ELR (cell line): ENCODE measurements at places on chromosomes 11 and 22.

DNA sequence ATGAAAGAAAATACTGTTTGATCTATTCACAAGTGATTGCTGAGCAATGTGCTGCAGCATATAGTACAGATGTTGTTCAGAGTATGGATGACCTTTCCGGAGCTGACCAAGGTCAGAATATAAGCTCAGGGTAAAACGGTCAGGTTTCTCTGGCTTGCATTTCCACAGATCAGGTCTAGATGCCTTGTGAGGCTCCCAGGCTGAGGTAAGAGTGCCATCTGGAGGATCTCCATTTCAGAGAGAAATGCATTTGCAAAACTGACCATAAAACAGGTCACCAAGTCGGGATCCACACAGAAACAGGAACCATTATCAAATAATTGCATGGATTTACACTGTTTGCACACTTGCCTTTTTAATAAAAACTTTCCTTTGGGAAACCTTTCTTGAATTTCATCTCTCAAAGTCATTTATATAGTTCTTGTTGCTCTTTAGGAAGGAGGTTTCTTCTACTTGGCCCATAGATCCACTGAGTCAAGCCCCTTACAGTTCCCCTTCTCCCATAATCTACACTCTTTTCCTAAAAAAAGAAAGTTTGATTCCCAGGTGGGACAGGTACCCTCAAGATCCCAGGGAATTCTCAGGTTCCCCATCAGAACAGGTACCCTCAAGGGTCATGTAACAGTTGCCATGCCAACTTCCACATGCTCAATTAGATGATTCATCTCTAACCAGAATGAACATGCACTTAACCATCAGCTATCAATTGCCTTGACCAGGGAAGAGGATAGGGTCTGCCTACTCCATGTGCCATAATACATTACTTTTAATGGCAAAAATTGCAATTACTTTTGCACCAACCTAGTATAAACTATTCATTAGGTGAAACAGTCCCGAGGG, 25.0 kb upstream of the TMPRSS5 start:
- peak; percentile 66 for DNase-seq

- peak; percentile 83 for DNase-seq
These were observed 752.9 kb downstream of the CNTN5 start for GRCh38 chr11:99773646-99774045.

DNA sequence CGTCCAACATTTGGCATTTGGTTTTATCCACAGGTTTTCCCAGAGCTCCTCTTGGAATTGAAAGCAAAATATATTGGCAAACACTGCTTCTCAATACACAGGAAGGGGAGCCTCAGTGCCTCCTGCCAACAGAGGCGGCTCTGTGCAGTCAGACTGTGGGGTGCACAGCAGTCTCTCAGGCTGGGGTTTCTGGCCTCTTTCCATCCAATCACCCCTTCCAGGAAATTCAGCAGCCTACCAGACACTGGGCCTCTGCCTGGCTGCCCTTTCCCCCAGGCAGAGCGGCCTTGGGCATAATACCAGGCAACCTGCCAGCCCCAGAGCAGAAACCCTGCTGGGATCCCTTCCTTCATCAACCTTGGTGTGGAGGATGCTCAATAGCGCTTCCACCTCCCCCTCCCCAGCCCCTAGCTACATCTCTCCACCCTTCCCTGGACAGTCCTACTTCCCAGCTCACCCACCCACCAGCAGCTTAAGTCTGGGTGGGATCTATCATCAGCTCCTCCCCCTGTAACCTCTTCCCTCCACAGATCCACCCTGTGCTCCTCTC, 17.8 kb upstream of the RAPSN start:
- no peak for DNase-seq

DNA sequence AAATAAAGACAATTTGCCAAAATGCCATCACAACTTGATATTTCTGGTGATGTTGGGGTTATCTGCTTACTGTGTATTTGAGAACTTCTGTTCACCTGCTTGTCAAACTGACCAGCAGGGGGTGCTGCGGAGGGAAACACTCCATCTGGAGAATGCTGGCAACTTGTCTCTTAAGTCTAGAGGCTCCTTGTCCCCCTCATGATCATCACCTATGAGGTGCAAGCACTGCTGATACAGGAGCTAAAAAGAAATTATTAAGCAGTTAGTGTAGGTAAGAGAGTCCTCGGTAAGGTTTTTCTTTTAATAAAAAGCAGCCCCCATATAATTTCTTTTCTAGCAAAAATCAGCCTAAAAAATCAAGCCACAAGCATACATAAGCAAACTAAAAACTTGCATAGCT, 32.7 kb upstream of the GLYATL1B start:
- DNase-seq: peak; percentile 56

DNA sequence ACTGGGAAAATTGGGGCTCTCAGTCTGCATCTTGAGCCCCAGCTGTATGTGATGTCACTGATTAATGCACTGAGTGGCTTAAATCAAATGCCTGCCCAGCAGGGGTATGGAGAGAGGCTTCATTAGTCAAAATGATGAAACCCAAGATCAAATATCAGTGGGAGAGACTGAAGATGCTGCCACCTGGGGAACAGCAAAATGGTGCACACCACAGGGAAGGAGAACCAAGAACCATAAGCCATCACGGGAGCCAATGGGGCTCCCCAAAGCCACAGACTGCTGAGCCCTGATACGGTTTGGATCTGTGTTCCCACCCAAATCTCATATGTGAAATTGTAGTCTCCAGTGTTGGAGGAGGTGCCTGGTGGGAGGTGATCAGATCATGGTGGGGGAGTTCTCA, 85.6 kb downstream of the CTTN start:
- no peak for DNase-seq

- no peak for DNase-seq
These were observed 760.3 kb downstream of the CNTN5 start for GRCh38 chr11:99781074-99781473.

- no peak for DNase-seq
These were observed 128.1 kb downstream of the DBX1 start for GRCh38 chr11:20032127-20032526.

- no peak for DNase-seq
These were observed 110.6 kb downstream of the ETS1 start for GRCh38 chr11:128476729-128477128.

DNA sequence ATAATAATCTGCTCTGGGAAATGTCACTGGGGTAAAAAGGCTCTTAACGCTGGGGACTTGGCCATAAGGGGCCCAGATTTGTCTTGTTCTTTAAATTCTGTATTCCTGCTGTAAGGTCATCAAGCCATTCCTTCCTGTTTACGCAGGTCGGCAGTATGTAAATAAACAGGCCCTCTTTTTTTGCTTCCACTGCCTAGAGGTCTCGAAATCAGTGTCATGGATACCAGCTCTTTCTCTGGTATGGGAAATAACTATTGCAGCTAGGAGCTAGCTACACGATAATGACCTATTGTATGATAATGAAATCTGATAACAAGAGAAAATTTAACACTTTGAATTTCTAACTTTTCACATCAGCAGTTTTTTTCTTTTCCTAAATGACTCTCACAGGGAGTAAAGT, 209.2 kb upstream of the NARS2 start:
- DNase-seq: no peak

GRCh38 chr22:38871360-38872171, 450 bp downstream of the CBX6 start:
- peak; percentile 44 for DNase-seq

GRCh38 chr11:125624756-125625213, at the start of gene CHEK1:
CHEK1 (plus strand) TSS chr11:125625163; CDS start chr11:125626769, 1,606 bp downstream.
- DNase-seq: no peak

DNA sequence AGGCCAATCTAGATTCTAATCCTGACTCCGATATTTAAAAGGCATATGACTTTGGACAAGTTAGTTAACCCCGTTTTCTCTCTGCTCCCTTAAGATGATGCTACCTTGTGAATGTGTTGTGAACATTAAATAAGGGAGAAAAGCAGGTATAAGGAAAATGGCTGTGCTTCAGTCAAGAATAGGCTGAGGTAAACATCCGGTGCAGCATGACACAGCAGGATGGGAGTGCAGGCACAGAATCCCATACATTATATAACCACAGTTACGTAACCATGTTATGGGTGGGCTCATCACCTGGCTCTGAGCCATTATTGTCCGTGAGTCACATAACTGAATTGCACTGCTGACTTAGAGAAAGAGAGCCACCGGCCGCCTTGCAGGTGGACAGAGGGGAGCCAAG, 382.2 kb upstream of the ANO5 start:
- DNase-seq: peak; percentile 0

GRCh38 chr11:129248618-129249017, 56.5 kb upstream of the ARHGAP32 start:
- peak; percentile 89 for DNase-seq

GRCh38 chr22:48902983-48903650, 924.6 kb downstream of the BRD1 start:
- no peak for DNase-seq

- DNase-seq: peak; percentile 43
These were observed 101.7 kb downstream of the MORC2 start for GRCh38 chr22:30866811-30867271.

GRCh38 chr11:39327302-39327701, 2132.2 kb downstream of the LRRC4C start:
- DNase-seq: no peak

- peak; percentile 51 for DNase-seq
These were observed 133.5 kb downstream of the COMMD9 start for GRCh38 chr11:36155770-36156160.

DNA sequence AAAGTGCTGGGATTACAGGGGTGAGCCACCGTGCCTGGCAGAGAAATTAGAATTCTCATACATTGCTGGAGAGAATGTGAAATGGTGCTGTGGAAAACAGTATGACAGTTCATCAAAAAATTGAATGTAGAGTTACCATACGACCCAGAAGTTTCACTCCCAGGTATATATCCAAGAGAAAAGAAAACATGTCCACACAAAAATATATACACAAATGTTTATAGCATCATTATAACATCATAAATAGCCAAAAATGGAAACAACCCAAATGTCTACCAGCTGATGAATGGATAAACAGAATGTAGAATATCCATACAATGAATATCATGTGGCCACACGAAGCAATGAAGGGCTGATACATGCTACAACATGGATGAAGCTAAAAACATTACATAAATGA, 34.6 kb downstream of the MED15 start:
- no peak for DNase-seq

DNA sequence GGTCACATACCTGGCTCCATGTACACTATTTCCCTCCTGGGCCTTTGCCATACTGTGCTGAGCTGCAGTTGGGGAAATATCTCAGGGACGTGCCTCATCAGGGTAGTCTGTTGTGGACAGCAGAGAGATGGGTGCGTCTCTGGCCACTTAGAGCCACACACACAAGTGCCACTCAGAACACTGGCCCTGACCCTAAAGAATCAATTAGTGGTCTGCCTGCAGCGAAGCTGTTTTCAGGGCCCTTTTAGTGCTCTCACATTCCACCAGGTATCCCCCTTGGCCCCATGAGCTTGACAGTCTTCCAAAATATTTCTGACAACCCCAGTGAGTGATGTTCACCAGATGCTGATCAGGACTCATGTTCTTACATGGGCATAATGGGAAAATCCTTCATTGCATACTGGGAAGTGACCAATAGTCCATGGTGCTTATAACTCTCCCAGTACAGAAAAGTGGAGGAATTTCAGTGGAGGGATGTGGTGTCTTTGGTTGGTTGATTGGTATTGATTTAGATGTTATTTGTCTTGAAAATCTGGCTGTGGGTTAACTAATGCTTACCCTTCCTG, 66.1 kb downstream of the ME3 start:
- no peak for DNase-seq
